Mucosa of gallbladder (tissue), 1 donor: ENCODE measurements at places on chromosomes 12 and 14. TPM values are rescaled to one million over a fixed set of nuclear protein-coding genes. Genes with fewer than 3 reads are reported as not detected.

The LPAR5 gene
- total RNA-seq: 15.0 TPM

The NOXRED1 gene
- 0.37 TPM for total RNA-seq

The IAPP gene
- total RNA-seq: not detected

The RAPGEF3 gene
- 54.8 TPM for total RNA-seq

The TPI1 gene
- 610 TPM for total RNA-seq

The ARMH4 gene
- total RNA-seq: 10.0 TPM

- DNase-seq: no peak
Observed at GRCh38 chr12:18383203-18383602, 121.9 kb downstream of the PIK3C2G start.

- peak; percentile 88 for DNase-seq
Observed at GRCh38 chr14:85471744-85472143, 58.2 kb upstream of the FLRT2 start.

DNA sequence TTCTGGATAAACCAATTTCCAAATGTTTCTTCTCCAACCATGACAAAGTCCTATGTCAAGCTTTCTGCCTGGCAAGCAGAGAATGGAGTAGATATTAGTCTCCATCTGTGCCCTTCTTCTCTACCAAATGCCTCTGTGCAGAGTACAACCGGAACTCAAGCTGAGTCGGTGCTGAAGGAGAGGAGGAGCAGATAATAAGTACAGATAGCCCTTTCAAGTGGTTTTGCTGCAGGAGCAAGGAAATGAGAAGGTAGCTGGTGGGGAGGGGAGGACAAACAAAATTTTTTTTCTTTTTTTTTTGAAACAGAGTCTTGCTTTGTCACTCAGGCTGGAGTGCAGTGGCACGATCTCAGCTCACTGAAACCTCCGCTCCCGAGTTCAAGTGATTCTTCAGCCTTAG lies 14.2 kb upstream of the HELB start:
- no peak for DNase-seq

DNA sequence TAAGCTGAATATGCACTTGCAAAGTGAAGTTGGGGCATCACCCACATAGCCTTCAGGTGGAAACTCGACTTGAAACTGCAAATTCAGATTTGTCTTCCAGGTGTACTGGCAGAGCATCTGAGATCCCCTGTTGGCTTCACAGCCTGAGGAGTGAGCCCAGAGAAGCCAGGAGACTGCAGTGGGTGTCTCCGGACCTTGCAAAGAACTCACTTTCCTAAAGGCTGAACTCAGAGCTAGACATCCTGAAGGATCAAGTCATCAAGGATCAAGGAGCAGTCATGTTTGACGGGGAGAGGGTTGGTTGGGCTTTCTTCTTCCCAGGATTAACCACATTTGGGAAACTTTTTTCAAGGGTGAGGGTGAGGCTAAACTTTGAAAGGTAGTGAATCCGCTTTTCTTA lies 9.1 kb upstream of the HOXC13 start:
- no peak for DNase-seq

- DNase-seq: no peak
Observed at GRCh38 chr14:99513946-99514551, 32.8 kb downstream of the CCNK start.

DNA sequence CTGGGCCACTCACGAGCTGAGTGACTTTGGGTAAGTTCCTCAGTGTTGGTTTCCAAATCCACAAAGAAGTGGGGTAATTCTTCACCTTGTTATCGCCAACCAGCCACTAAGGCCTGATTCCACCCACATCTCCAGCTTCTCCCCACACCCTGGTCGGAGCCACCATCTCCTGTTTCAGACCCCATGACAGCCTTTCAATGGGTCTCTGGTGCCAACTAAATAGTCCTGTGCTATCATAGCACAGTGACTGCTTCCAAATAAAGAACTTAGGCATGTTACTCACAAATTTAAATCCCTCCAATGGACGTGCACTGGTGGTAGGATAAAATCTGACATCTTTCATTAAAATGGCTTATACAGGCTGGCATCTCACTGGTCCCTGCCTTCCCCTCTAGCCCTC lies 44.0 kb downstream of the TBX5 start:
- DNase-seq: no peak

GRCh38 chr12:109443794-109444193 lies 33.3 kb downstream of the KCTD10 start:
- DNase-seq: no peak

DNA sequence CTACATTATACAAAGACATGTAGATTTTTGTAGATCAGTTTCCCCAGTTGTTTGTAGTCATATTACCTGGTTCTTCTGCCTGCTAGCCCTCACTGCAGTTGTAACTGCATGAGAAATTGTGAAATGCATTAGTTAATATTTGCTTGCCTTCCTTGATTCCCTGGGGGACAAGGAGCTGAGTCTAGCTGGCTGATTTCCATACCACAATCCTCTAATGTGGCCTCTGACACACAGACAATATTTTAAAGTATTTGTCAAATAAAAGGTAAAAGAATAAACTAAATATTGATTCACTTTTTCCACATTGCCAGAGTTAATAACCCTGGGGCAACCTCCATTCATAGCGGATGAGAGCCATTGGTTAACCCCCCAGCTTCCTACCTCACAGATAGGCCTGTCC lies 128.8 kb upstream of the TMEM132C start:
- no peak for DNase-seq

- peak; percentile 76 for DNase-seq
Observed at GRCh38 chr12:55728186-55728938, 447 bp downstream of the CD63 start.

GRCh38 chr12:22234561-22234960 lies 99.9 kb downstream of the ST8SIA1 start:
- DNase-seq: no peak

- DNase-seq: peak; percentile 35
Observed at GRCh38 chr12:6062757-6063735, 61.4 kb downstream of the VWF start.

DNA sequence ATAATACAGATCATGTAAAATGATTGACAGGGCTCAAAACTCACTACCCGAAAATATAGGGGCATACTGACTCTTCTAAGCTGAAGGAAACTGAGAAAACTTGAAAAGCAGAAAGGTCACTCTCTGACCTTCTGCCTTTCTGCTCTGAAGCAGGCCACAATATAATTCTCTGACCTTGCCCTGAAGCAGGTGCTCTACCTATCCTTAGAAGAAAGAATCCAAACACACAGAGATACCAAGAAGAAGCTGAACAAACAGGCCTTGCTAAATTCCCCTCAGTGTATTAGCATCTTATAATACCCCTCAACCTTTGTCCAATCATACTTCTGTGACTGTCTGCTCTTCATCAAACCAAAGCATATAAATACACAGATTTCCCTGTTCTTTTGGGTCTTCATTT lies 60.9 kb upstream of the BBS10 start:
- DNase-seq: no peak

DNA sequence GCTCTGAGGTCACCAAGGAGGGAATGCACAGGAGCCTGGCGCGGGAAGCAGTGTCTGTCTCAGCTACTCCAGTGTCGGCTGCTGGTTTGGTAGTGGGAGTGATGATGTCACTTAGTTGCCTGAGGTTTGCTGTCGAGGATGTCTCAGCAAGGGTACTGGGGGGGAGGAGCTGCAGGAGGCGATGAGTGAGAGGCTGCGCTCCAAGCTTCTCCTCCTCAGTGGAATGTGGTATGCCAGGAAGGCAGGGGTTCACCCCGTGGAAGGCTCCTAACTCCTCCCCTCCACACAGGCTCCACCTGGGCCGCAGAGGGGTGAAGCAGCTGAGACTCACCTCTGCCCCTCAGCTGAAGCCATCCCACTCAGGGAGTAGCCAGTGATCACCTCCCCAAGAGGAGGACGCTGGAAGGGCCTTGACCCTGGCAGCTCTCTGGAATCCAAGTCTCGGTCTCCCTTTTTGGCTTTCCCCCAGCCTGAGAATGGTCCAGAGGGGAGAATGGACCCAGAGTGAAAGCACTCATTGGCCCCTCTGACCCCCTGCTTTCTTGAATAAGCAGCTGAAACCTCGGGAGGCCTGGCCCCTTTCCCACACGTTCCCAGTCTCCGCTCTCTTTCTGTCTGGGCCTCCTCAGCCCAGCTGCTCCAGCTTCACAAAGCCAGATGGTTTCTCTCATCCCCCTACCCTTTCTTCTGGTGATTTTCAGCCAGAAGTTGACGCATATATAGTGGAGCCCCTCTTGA lies 178.9 kb upstream of the FKBP4 start:
- DNase-seq: no peak

DNA sequence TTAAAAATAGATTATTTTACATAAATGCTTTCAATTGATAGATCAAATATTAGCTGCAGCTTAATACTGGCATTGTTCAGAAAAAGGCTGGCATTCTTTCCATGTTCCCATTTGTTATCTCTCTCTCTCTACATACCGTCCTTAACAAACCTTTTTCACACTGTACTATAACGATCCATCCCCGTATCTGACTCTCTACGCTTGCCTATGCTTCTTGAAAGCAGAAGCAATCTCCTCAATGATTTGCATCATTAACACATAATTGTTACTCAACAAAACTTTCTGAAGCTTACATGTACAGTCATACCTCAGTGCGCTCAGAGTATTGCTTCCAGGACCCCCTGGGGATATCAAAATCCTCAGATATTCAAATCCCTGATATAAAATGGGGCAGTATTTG lies 89.7 kb downstream of the TMTC1 start:
- DNase-seq: no peak

DNA sequence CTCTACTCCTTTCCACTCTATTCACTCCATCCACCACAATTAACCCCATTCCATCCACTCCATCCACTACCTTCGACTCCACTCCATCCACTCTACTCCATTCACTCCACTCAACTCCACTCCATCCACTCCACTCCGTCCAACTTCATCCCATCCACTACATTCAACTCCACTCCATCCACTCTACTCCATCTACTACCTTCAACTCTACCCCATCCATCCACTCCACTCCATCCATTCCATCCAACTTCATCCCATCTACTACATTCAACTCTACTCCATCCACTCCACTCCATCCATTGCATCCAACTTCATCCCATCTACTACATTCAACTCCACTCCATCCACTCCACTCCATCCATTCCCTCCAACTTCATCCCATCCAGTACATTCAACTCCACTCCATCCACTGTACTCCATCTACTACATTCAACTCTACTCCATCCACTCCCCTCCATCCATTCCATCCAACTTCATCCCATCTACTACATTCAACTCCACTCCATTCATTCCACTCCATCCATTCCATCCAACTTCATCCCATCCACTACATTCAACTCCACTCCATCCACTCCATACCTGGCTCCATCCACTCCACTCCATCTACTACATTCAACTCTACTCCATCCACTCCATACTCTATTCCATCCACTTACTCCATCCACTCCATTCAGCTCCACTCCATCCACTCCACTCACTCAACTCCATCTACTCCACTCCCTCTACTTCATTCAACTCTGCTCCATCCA lies 16.4 kb downstream of the HNF1A start:
- DNase-seq: no peak

DNA sequence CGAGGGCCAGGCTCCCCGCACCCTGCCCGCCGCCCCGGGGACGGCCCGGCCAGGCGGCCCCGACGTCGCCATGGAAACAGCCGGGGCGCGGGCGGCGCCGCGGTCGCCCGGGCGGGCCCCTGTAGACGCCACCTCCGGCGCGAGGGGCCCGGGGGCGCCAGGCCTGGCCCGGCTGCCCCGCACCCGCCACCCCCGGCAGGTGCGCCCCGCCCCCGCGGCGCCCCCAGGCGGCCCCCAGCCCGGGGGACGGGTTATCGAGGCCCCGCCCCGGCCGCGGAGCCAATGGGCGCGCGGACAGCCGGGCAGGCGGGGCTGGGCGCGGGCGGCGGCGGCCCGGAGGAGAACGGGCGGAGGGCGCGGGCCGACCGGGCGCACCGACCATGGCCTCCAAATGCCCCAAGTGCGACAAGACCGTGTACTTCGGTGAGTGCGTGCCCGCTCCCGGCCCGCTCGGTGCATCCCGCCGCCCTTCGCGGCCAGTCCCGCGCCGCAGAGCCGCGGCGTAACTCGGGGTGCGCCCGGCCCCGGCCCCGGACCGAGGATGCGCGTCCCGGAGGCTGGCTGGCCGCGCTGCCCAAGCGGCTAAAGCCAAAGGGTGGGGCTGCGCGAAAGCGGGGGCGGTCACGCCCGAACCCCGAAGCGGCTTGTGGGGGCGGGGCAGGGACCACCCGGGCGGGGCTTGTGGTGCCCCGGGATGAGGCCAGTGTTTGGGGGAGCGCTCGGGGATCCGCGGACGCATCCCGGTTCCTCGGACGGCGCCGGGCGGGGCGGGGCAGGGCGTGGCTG lies at the start of gene CRIP2:
Gene CRIP2, plus strand, starts transcription at position 339 of the 786 bp plus-strand sequence. Its CDS starts 42 bp downstream, at position 381.
- no peak for DNase-seq

DNA sequence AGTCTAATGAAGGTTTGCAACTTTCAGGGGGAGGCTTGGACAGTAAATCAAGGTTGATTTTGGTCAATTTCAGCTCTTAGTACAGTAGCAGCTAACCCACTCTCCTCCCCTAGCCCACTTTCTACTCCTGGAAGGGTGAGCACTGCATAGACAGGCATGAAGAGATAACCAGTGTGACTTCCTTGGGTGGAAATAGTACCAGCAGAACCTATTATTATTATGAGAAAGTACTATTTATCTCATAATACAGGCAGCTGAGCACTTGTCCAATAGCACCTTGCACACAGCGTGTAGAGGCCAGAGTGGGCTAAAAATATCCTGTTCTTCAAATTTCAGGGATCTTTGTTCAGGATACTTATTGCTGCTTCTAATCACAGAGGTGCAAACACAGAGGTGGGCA lies 96.2 kb upstream of the FKBP4 start:
- DNase-seq: no peak

- DNase-seq: no peak
Observed at GRCh38 chr12:43131301-43131700, 420.7 kb downstream of the ADAMTS20 start.

DNA sequence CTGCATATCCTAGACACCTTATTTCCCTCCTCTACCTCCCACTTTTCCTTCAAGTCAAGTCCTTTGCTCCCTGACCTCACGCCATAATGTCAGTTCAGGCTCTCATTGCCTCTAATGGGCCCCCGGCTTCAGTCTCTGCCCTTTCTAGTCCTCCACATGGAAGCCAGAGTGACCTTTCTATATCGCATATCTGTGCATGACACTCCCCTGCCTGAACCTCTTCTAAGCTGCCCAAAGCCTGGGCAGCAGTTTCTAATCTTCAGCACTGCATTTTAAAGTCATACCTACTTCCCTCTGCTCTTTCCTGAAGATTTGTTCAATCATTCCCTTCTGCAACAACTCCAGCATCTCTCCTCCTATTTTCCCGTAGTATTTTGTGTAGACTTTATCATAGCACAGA lies 45.5 kb downstream of the ESR2 start:
- DNase-seq: no peak
